ENCODE measurements at places on chromosomes 3 and 15.
A peak's percentile ranks its signal among the peaks of the same experiment; 100 is the strongest.

DNA sequence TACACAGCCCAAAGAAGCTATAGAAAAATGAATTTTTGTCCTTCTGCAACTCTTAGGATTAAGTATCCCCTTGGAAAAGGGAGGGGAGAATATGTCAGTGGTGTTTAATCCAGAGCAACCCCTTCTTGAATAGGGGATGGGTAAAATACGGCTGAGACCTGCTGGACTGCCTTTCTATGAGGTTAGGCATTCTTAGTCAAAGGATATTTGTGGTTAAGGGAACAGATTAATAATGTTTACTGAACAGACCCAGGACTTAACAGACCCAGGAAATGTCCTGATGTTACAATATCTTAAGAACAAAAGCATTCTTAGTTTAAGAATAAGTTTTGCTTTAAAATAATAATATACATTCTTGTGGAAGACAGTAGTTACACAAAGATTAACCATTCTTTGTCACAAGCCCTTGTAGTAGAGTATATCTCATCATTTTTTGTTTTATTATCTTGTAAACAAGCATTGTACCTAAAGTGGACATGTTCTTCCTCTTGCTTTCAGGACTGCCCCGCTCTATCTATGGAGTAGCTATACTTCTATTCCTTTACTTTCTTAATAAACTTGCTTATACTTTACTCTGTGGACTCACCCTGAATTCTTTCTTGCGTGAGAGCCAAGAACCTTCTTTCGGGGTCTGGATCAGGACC, 43.8 kb upstream of the B3GALNT1 start:
- no peak for DNase-seq

DNA sequence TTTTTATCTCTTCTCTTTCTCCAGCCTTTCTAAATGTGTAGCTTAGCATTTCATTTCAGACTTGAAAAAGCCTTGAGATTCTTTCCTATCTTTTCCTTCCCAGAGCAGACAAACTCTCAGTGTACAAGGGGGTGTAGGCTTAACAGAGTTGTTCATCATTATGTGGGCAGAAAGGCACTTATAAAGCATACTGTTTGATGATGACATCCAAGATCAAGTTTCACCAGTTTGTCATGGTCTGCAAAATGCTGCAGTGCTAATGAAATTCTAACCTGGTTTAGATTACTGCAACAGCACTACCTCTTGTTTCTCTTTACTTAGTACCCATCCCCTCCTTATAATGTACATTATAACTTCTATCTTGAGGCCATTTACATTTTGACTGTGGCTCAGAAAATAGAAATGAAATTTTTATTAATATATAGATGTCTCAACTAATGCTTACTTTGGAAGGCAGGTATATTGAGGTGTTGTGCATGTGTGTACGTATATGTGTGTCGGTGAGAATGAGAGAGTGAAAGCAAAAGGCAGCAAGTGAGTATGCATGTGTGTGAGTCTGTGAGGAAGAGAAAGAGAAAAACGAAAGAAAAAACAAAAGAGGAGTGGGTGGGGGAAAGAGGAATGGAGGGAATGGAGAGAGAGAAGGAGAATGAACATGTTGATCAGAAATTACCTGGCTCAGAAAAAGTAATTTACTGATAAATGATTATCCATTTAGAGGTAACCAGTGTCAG, 1043.6 kb downstream of the TUSC7 start:
- DNase-seq, result no peak

DNA sequence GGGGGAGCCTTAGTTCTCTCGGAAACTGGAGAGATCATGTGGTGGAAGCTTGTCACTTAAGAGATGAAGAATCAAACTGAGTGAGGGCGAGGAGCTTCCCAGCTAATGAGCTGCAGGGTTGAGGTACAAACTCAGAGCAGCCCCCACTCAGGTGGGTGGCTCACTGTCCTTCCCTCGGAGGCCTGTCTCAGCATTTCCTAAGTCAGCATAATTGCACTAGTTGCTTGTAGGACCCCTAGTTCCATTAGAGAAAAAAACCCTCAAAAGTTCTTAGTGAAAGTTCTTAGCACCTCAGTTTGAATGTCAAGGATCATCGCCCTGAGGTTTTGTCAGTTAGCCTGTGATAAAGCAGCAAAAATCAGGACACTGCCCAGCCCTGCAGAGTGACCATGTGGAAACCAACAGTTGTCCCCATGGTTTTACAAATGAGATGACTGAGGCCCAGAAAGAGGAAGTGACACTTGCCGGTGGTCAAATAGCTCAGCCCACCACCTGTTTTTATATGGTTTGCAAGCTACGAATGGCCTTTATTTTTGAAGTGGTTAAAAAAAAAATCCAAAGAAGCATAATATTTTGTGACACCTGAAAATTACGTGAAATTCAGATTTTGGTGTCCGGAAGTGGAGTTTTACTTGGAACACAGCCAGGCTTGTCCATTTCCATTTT, 11.9 kb downstream of the SMAD6 start:
- DNase-seq, result no peak

- DNase-seq, result no peak
Measured at GRCh38 chr3:53188720-53189119, 27.7 kb downstream of the PRKCD start.

- DNase-seq, result peak; percentile 71
Measured at GRCh38 chr3:195106418-195106906, 164.5 kb downstream of the XXYLT1 start.
